HAP-1 (cell line): ENCODE measurements at places on chromosomes 7 and 10.

DNA sequence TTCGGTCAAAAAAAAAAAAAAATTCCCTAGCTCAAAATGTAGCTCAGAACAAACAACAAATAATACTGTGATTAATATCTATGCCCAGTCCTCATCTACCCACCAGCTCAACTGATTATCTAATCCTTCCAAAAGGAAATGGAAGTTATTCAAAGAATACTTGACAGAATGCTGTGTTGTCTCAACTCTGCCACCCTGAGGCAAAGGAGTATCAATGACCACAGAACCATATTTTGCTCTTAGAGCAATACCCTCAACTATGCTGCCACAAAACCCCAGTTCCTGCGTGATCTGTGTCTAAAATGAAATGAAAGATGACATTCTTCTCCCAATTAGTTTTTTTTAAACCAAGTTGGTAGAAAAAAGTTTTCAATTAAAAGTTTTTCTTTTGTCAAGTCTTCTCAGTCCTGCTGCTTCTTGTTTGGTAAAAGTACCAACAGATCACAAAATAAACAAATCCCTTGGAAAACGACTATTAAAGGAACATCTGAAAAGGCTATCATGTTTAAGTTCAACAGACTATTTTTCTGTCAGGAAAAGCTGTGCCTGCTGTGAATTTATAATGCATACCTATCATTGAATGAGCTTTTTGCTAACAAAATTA, 21.6 kb downstream of the RBM28 start:
- peak; percentile 24 for DNase-seq

GRCh38 chr10:103983367-103983911, 16.5 kb downstream of the SLK start:
- DNase-seq: no peak

GRCh38 chr10:13187135-13187534, 25.8 kb downstream of the MCM10 start:
- DNase-seq: no peak

- DNase-seq: no peak
Observed at GRCh38 chr10:77049896-77050295, 587.7 kb downstream of the KCNMA1 start.

DNA sequence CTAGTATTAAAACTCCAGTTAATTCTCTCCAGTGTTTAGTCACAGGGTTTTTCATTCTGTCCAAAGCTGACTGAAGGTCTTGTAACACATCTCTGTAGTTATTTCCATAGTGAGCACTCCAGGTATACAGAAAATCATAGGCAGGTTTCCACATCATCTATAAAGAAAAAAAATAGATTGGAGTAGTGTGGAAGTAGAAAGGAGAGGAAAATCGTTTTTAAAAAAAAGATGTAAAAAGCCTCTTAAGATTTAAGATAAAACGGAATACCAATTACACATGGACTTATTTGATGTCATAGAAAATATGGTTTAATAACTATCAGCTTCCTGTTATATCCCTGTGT, 76.2 kb downstream of the MACC1 start:
- no peak for DNase-seq

DNA sequence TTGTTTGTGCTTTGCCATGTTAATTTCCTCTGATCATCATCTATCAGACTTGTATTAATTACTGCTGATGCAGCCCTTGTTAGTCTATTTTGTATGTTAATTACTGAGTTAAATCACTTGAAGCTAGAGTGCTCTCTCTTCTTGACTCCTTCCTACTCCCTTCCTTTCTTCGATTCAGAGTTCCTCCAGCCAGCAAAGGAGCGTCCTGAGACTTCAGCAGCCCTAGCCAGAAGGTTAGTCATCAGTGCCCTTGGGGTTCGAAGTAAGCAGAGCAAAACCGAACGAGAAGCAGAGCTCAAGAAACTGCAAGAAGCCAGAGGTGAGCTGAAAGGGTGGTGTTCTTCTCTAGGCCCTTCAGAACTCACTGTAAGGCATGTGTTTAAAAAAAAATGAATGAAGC, 32.1 kb downstream of the LOXL4 start:
- no peak for DNase-seq

- peak; percentile 22 for DNase-seq
Observed at GRCh38 chr7:38411404-38411803, 138.0 kb upstream of the TARP start.

DNA sequence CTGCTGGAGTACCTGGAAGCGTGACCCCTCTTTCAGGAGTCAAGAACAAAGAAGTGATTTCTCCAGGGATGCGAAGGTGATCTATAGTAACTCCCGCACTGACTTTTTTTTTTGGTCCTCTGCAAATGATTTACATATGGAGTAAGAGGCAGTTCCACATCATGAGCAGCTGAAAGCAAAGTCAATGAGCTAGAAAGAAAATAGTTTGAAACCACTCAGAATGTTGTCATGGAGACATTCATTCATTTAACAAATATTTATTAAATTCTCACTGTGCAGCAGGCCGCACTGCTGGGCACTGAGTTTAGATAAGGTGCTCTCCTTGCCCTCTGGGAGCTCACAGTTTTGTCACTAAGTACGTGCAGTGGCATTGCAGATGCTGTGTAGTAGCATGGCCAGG, 206.7 kb downstream of the CAMK1D start:
- DNase-seq: no peak

DNA sequence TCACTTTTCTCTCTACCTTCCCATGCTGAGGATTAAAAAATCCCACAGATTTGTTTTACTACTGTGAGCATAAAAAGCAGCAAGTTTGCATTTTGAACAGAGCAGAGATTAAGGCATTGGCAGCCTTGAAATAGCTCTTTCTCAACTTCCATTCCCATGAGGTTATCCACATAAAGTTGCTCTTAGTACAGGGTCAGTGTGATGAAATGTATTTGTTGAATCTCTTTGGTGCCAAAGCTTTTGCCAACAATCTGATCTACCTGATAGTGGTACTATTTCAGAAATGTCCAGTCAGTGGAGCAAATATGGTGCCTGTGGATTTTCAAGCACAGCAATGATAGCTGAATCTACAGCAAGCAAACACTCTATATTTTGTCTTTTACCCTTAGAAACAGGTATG, 254.8 kb downstream of the INHBA start:
- no peak for DNase-seq

- DNase-seq: no peak
Observed at GRCh38 chr10:9596368-9596920, 1421.2 kb upstream of the CELF2 start.

- peak; percentile 16 for DNase-seq
Observed at GRCh38 chr7:55191926-55192692, 173.0 kb upstream of the LANCL2 start.

GRCh38 chr10:3067859-3068179, 471 bp downstream of the PFKP start:
- no peak for DNase-seq

DNA sequence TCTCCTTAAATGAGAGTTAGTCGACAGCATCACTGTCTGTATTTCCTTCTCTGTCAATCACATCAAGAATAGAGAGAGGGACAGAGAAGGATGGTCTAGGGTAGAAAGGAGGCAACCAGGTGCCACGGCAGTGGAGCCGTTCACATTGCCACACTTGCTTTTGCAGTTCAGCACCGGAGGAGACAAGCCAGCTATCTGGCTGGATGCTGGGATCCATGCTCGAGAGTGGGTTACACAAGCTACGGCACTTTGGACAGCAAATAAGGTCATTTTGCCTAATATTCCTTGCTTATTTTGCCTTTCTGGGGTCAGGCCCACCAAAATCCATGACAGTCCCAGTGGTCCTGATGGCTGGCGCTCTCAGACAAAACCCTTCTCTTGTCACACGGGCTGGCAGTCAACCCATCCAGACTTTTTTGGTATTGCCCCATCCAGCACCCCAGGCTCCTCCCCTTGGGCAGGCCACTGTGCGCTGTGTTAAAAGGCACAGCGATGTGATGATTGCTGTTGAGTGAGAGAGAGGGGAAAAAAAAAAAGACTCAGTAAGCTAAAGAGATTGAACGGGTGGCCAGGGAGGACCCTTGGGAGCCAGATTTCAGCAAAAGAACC, 8.4 kb downstream of the CPA2 start:
- DNase-seq: no peak

DNA sequence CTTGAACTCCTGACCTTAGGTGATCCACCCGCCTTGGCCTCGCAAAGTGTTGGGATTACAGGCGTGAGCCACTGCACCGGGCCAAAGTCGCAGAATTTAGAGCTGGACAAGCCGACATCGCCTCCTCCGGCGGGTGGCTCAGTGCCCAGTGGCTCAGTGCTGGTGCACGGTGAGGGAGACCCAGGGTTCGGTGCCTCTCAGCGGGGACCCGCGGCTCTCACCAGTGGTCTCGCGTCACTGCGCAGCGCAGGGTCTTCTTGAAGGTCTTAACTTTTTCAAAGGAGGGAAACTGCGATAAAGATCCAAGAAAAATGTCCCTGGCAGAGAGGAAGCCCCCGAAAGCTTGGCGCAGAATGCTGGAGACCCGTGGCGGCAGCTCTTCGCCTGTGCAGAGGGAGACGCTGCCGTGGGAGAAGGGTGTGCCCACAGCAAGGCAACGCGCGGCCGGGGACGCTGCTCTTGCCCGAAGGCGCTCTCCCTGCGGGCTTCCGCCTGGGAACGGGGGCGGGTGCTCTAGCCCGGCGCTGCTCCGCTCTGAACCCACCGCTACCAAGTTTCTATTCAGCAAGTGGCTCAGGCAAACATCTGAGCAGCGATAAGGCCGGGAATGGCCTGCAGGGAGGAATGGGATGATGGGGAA, 324.3 kb downstream of the DNAJB6 start:
- DNase-seq: no peak

GRCh38 chr10:20455774-20456173, 441.3 kb downstream of the NEBL start:
- DNase-seq: no peak

DNA sequence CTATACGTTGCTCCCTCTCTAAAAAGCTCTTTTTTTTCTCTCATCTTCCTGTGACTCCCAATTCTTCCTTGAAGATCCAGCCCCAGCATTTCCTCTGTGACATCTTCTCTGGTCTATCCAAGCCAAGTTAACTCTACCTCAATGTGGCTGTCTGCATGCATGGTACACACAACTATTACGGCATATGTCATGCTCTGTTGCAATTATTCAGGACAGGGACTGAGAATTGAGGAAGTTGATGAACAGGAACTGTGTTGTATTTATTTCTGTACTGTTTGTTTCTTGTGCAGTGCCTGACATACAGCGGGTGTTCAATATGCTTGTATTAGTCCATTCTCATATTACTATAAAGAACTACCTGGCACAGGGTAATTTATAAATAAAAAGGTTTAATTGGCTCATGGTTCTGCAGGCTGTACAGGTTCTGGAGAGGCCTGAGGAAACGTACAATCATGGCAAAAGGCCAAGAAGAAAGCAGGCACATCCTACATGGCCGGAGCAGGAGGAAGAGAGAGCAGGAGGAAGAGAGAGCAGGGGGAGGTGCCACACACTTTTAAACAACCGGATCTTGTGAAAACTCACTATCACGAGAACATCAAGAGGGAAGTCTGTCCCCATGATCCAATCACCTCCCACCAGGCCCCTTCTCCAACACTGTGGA, 6.3 kb downstream of the TRPV5 start:
- no peak for DNase-seq

DNA sequence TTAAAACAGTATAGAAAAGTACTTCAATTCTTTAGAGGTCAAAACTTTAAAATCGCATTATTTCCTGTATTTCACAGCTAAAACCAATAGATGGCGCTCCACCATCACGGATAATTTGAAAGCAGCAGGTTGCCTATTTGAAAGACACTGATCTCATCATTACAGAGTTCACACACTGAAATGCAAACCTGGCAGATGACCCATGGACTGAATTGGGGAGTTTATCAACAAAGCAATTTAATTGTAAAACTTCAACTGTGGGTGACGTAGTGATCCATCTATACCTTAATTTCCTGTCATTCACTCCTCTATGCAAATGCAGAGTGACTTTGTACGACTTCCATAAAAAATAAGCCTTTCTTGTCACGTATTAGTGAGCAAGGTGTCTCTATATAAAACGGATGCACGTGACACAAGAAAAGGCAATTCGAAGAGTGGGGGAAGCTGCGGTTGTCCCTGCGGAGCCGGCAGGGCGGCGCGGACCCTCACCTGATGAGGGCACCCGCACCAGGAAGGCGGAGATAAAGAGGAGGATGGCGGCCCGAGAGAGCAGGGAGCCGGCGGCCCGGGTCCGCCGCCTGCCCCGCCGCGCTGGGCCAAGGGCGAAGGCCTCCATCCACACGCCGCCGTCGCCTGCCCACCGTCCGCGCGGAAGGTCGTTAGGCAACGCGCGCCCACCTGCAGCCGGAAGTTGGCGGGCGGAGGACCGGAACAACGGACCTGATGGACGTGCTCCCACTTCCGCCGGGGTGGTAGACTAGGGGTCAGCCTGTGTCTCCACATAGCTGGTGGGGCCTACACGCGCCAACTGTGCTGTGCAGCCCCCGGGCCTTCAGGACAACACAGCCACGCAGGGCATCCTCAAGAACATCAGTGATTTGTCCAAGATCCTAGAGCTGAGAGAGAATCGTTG, at the start of gene ZPBP:
ZPBP (minus strand) TSS at position 668 of the 913 bp plus-strand sequence; CDS start at position 616, 52 bp downstream.
- DNase-seq: peak; percentile 48

- no peak for DNase-seq
Observed at GRCh38 chr10:63173468-63174232, 40.5 kb downstream of the NRBF2 start.

DNA sequence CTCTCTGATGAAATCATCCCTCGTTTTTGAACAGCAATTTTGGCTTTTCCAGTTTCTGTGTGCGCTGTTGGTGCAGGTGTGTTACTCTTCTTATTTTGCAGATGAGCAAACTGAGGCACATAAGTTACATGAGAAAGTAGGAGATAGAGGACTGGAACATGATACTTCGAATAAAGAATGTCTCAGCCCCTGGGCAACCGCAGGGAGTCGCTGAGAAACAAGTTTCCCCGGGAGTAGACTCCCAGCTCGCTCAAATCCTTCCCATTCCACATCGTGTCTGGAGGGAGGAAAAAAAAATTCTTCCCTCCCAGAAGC, 18.0 kb downstream of the MXI1 start:
- DNase-seq: no peak

GRCh38 chr7:137987018-137987349, 14.9 kb downstream of the CREB3L2 start:
- no peak for DNase-seq

DNA sequence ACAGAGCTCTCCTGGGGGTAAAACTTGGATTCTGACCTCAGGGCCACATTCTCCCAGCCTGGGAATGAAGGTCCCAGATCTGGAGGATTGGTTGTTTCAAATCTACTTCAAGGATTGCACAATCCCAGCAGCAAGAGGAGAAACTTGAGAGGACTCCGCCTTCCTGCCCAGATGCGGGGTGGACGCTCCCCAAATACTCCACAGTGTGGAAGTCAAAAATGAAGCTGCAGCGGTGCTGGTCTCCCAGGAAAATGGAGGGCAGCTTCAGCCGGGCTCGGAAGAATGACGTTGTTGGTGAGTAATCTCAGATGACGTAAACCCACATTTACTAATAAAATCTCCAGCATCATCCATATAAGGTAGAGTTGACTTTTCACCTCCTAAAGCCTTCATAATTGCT, 31.5 kb upstream of the PPP2R2D start:
- DNase-seq: no peak

DNA sequence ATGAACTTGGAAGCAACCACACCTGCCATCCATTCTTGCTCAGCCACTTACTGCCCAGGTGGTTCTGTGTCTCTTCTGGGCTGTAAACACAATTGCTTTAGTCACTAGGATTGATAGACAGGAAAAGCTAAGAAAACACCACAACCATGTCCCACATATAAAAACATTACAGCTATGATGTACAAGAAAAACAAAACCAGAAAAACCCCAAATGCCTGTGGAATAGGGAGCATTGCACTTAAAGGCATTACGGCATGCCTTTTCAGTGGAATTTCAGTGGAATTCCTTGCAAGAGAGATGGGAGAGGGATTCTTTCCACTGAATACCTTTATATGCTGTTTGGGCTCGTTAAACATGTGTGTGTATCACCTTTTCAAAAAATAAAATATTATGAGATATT, 44.2 kb upstream of the GPR26 start:
- DNase-seq: no peak
